ENCODE measurements at places on chromosomes 6 and 20.
A peak's percentile ranks its signal among the peaks of the same experiment; 100 is the strongest.

DNA sequence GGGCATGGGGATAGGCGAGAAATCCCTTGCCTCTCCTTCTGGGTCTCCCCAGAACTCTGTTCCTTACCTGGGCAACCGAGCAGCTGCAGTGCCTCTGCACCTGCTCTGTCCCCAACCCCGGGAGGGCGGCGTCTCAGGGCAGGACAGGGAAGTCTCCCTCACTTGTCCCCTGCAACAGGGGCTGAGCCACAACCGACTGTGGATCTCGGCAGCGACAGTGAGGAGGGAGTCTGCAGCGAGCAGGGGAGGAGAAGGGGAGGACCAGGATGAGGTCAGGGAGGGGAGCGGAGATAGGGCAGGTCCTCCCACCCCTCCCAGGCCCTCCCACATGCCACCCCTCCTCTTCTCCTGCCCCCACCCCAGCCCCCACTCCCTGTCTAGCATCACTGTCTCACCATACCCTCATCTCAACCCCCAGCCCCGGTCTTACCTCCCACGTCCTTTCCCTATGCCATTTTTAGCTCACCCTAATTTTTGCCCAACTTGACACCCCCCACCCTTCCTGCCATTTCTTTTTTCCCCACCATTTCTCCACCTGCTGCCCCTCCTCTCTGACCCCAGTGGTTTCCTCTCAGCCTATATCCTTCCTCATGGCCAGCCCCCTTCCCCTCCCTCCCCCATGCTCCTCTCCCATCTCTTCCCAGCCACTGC is at the start of gene TNXB:
Gene TNXB (minus strand): TSS at position 225 of the 651 bp plus-strand sequence. CDS start 11,140 bp downstream, outside the sequence.
- no peak for DNase-seq

- peak; percentile 67 for DNase-seq
These were observed 298.6 kb downstream of the TAF4 start for GRCh38 chr20:61766921-61767610.

GRCh38 chr6:170093658-170094596 is 197.0 kb downstream of the DLL1 start:
- peak; percentile 81 for DNase-seq

GRCh38 chr20:25136643-25137559 is 55.0 kb upstream of the VSX1 start:
- DNase-seq, result peak; percentile 94

DNA sequence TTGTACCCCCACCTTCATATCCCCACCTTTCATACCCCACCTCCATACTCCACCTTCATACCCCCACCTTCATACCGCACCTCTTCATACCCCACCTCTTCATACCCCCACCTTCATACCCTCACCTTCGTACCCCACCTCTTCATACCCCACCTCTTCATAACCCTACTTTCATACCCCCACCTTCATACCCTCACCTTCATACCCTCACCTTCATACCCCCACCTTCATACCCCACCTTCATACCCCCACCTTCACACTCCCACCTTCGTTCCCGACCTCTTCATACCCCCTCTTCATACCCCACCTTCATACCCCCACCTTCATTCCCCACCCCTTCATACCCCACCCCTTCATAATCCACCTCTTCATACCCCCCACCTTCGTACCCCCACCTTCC is 92.9 kb upstream of the NAA20 start:
- peak; percentile 8 for DNase-seq

DNA sequence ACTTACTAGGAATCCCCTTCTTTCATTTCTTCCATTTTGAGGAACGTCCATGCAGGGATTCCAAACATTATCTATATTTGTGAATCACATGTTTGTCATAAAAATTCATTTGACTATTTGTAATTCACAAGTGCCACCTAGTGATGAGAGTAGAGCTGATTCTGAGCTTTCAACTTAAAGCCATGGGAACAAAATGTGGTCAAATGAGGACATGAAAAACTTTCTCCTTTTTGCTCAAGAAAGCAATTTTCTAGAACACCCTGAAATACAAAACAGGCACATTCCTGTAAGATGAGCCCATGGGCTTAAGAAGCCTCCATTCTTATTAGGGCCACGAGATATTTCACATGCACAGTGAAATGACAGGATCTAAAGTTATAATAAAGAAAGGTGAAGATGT is 12.3 kb downstream of the MAP3K7 start:
- DNase-seq, result no peak

- DNase-seq, result no peak
These were observed 197.4 kb downstream of the JARID2 start for GRCh38 chr6:15443119-15443830.

GRCh38 chr20:53212018-53212417 is 239.9 kb downstream of the TSHZ2 start:
- DNase-seq, result no peak

GRCh38 chr20:48364055-48364454 is 463.7 kb downstream of the PREX1 start:
- no peak for DNase-seq
